ENCODE measurements at places on chromosomes 13 and 19.
A peak's percentile ranks its signal among the peaks of the same experiment; 100 is the strongest.

DNA sequence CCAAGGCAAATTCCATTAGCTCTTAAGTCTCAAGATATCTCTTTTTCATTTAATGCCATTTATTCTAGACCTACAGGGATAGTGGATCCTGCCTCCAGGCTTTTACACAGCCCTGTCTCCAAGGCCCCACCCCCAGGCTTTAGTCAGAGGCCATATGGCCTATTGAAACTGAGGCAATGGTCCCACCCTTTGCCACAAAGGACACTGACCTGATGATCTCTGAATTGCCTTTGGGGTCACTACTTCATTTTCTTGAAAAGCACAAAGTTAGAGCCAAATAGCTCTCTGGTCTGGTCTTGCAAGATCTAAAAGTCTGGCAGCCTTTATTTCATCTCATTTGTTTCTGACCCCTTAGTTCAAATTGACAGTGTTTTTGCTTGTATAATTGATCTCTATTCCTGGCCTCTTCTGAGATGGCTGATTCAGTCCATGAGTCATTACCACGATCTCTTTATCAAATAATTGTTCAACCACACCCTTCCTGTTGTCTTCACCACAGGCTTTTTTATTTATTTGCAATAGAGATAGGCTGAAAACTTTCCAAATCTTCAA, 209.8 kb downstream of the FGF14 start:
- no peak for ATAC-seq

GRCh38 chr13:112103961-112104880, 37.3 kb downstream of the SOX1 start:
- no peak for ATAC-seq

DNA sequence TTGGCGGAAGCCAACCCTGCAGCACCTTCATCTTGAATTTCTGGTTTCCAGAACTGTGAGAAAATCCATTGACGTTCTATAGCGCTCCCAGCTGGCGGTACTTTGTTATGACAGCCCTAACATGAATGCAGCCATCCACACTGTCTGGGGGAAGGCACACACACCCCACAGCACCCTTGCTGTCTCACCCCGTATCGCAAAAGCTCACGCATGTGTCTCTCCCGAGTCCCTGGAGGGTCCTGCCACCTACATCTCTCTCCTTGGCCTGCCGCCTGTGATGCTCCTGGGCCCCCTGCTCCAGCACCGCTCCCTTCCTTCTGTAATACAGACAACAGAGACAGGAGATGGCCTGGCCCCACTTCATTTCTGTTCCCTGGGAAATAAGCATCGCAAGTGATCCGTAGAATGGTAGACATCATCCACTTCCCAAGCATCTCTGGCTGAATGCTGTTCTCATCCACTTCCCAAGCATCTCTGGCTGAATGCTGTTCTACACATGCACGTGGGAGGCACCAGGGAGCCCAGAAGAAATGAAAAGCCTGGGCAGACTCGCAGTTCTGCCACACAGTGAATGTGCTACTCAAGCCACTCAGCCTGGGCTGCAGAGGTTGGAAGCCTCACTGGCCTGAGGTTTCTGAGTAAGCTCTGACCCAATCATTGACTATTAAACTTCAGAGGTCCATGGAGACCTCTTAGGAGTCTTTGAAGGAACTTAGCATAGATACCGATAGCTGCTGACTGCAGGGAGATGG, 29.6 kb downstream of the EPN1 start:
- no peak for ATAC-seq

DNA sequence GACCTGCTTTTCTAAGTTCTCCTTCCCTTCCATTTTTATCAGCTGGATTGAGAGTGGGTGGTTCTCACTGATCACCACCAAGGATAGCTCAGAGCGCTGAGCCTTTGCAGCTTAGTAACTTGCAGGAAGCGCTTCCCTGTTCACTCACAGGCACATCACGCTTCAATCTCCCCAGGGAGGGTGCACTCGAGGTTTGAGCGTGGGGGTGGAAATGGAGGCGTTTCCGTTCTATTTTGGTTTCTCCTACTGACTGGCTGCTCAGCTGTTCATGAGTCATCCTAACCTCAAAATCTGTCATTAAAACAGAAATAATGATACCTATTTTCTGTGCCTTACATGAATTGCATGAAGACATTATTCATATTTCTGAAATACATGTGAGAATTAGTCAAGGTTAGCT, 292.1 kb downstream of the SPRY2 start:
- ATAC-seq, result peak; percentile 94

DNA sequence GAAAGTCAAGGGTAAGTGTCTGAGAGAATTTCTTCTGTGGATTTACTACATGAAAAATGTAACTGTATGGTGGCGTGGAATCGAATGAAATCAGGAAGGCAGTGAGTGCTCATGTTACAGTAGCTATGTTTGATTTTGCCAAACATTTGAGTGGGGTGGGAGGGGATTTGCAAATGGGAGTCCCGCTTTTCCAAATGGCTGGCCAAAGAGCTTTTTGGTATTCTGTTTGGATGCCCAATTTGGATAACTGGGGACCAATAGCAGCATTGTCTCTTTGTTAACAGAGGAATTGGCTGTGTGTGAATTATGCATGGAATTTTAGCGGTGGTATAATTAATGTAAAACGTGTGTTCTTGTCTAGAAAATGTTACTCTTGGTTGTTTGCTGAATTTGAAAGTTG, 17.8 kb downstream of the HNRNPM start:
- ATAC-seq, result no peak

DNA sequence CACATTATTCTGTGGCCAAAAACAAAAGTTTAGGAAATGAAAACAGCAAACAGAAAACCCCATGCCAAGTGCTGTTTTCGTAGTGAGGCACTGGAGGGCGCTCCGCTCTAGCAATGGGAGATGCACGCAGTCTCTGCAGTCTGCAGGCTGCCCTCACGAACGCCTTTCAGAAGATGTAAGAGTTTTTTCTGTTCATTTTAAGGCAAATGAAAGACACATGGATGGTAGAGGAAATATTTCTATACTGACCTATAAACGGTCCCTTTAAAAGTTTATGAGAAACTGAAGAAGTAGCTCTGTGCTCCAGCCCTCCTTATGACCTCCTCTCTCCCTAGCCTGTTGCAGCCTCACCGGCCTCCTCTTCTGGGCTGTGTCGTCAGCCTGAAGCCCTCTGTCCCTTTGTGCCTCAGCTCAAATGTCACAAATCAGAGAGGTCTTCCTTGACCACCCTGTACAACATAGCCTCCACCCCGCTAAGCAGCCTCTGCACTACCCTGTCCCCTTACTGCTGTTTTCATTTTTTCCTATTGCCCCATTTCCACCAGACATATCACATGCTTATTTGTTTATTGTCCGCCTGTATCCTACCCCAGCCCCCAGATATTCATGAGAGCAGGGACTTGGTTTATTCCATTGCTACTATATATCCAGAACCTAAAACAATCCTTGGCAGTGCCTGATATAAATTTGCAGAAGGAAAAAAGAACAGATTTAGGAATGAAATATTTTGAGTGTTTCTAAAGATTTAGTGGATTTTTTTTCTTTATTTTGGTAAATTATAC, 116.4 kb downstream of the TM9SF2 start:
- peak; percentile 48 for ATAC-seq

GRCh38 chr13:28734906-28735305, 16.1 kb upstream of the SLC46A3 start:
- no peak for ATAC-seq
